Cortex of kidney (tissue), 1 donor: ENCODE measurements at places on chromosomes 6 and 20.

DNA sequence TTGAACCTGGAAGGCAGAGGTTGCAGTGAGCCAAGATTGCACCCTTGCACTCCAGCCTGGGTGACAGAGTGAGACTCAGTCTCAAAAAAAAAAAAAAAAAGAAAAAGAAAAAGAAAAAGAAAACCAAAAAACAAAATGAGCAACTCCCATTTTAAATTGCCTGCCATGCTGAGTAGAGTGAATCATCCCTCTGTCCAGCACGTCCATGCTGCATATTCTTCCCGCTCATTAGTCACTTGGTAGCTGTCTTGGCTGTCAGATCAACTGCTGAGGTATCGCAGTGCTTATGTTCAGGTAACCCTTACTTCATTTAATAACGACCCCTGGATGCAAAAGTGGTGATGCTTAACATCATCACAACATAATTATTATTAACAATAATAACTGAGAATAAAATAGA, 72.6 kb upstream of the RNF24 start:
- DNase-seq = no peak

DNA sequence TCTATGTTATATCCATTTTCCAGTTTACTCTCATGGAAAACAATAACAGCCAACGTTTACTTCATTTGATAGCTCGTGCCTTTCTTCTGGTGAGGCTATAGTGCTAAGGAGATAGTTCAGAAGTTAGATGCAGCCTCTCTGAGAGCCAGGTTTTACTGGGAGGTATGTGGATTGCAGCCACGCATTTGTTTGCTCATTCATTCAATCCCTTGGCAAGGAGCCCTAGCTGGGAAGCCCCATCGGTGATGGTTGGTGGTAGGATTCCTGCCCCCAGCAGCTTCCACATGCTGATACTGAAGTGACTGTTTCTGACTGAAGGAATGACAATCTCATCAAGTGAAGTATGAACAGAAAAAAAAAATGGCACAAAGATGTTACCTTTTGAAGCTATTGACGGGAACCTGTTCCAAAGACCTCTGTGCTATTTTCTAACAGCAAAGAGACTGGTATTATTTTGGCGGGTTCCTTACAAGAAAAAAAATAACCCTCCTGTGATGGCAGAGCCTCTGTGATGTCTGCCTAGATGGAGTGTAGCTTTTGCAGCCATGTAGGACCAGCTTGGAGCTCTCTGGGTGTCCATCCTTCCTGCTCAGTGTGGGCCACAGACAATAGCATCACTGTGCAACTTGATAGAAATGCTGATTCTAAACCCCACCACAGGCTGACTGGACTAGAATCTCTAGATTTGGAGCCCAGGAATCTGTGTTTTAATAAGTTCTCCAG, 30.6 kb downstream of the SNAP25 start:
- no peak for DNase-seq

DNA sequence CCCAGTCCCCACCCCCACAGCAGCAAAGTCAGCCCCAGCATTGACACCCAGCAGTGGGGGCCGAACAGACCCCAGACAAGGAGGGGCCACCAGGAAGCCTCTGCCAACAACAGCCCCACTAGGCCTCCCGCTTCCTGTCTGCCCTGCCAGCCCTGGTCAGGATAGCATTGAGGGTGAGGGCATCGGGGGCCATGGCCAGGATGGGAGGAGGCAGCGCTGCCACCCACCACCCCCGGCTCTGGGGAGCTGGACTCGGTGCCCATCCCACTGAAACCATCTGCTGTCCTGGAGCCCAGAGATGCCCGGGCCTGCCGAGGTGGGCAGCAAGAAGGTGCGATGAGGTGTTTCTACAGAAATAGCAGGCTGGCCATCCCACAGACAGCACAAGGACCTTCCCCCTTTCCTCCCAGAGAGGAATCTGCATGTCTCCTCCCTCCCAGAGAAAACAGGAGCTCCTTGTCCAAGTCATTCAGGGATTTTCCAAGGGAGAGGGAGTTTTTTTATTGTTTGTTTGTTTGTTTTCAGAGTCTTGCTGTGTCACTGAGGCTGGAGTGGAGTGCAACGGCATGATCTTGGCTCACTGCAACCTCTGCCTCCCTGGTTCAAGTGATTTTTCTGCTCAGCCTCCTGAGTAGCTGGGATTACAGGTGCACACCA, 62.1 kb upstream of the BHLHE23 start:
- no peak for DNase-seq

DNA sequence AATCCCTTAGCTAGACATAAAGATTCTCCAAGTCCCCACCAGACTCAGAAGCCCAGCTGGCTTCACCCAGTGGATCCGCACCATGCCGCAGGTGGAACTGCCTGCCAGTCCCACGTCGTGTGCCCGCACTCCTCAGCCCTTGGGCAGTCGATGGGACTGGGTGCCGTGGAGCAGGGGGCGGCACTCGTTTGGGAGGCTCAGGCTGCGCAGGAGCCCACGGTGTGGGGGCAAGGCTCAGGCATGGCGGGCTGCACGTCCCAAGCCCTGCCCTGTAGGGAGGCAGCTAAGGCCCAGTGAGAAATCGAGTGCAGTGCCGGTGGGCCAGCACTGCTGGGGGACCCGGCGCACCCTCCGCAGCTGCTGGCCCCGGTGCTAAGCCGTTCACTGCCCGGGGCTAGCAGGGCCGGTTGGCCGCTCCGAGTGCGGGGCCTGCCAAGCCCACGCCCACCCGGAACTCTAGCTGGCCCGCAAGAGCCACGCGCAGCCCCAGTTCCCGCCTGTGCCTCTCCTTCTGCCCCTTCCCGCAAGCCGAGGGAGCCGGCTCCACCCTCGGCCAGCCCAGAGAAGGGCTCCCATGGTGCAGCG, 95.9 kb upstream of the DTNBP1 start:
- DNase-seq = no peak

DNA sequence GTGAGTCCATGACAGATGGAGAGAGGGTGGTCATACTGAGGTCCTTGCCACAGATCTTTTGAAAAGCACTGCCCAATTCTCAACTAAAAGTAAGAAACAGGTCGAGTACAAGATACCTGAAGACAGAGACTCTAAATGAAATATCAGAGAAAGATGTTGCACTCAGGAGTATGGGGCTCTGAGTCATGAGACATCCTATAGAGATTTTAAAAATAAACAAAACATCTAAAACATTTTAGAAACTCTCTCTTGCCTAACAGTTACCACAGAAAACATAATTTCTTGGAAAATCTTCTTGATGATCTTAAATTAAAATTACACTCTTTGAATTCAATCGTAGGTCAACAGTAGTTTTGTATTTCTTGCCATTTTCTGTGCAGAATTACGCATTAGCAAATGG, 348.9 kb upstream of the MARCKS start:
- DNase-seq = no peak

GRCh38 chr6:169935861-169936260, 184.4 kb downstream of the ERMARD start:
- no peak for DNase-seq

DNA sequence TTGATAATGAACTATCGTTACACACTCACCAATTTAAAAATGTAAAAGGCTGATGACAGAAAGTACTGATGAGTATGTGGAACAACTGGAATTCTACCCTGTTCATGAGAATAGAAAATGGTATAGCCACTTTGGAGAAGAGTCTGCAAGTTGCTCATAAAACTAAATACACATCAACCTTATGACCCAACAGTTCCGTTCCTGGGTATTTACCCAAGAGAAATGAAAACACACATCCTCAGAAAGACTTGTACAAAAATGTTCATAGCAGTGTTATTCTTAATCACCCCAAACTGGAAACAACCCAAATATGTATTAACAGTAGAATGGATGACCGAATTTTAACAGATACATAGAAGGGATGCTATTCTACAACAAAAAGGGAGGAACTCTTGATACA, 145.7 kb upstream of the LRFN2 start:
- no peak for DNase-seq

GRCh38 chr6:158311626-158312025, 639 bp upstream of the TULP4 start:
- no peak for DNase-seq

GRCh38 chr6:2790588-2791449, 25.6 kb downstream of the WRNIP1 start:
- DNase-seq = no peak
